H9 (cell line): ENCODE measurements at places on chromosomes 4 and X.

DNA sequence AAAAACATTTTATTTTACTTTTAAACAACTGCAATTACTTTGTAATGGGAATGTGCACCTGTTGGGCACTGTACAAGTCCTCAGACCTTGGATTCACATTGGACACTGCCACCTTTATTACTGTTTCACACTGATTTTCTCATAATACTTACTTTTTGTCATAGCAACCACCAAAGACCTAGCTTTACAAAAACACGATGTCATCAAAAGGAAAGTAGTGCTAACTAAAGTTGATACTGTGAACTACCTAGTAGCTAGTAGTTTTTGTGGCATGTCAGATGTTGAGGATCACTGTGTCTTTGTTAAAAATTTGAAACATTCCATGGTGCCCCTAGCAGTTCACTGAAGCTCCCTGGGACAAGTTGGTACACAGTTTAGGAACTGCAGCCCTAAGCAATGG lies 62.9 kb upstream of the HOPX start:
- no peak for DNase-seq

DNA sequence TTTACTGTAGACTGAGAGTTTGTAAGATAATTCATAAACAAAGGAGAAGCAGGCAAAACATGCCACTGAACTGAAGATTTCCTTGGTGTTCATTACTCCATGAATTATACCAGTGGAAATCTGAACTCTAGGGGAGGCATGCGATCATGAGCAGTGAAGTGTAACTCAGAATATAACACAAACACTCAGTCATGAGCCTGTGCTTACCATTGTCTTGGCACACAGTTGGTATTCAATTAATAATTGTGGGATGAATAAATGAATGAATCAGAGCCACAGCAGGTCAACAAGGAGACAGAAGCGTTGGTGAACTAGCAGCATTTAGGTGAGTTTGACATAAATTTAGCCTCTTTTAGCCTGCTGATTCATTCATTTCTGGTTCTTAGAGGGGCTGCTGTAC lies 263.5 kb upstream of the DKK2 start:
- DNase-seq = no peak

- DNase-seq = no peak
These were observed 96.5 kb downstream of the PALLD start for GRCh38 chr4:168593399-168593798.

DNA sequence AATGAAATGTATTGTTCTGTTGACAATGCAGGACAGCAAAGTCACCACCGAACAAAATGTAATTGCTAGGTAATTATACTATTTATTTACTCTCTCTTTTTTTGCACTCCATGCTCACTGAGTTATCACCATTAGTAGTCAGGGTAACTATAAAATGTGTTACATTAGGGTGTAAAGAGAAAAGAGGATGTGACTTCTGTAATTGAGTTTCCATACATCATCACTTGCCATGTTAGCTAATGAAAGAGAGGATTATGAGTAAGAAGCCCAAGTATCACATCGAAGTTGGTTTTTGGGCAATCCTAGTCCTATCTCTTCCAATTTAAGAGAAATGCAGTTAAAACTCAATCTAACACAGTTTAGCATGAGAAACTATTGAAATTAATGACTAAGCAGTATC lies 7.6 kb downstream of the ZXDA start:
- no peak for DNase-seq

GRCh38 chr4:140136509-140136908 lies 17.5 kb downstream of the MAML3 start:
- DNase-seq = no peak

DNA sequence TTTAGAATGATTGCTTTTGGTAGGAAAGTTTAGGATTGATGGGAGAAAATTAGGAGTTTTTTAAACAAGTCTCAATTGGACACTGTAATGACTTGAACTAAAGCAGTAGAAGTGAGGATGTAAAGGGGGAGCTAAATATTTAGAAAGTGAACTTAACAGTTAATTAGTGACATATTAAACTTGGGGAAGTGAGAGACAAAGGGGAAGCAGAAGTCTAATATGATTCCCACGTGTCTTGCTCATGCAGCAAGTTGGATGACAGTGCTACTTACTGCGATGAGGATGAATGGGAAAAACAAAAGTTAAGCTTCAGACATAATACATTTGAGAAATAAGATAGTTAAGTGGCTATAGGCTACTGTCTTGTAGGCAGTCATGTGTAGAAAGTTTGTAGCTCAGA lies 110.4 kb downstream of the RPA4 start:
- no peak for DNase-seq
